ENCODE measurements at places on chromosomes 3 and 15.

DNA sequence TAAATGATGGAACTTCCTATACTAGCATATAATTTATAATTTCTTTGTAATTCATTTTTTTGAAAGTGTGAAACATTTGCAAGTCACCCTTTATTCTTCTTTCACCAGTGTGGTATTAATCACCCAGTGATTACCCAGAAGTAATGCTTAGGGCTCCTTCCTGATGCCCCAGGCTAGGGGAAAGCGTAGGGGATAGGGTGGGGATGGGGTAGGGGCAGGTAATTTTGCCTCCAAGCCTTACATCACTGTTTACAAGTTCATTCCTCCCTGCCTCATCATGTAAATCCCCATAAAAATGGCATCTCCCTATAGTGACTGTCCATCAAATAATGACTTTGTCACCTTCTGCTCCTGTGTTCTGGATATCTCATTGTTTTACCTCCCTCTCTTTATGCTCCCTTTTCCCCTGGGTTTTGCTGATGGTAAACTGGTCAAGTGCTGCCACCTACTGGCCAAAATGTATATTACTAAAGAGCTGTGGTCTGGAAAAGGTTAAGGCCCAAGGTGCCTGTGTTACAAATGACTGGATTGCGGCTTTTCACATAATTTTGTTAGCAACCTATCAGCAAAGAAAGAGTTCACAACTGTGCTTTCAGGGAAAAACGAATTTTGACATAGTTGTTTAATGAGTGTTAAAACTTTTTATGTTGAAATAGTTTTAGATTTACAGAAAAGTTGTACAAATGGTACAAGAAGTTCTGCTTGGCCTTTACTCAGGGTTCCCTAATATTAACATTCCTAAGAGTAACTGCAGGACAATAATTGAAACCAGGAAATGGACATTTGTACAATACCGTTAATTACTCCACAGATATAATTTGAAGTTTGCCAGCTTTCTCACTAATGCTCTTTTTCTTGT, 54.7 kb downstream of the ONECUT1 start:
- peak; percentile 89 for ATAC-seq

DNA sequence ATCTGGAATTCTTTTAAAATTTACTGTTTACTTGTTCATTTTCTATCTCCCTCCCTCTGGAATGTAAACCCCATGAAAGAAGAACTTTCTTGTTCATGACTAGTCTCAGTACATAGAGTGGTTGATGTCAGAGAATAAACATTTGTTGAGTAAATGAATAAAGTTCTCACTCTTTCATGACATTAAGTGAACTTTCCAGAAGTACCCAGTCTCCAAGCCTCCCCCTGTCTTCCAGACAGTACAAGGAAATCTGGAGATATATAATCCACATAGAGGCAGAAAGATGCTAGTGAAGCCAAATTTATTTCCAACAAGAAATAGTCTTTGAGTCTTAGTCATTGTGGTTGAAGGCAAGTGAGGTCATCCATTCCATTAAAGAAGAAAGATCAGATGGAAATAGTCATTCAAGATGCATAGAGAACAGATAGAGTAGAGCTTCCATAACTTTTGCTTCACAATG, 71.5 kb upstream of the GALNT15 start:
- peak; percentile 18 for ATAC-seq

GRCh38 chr15:85726454-85726853, 68.3 kb downstream of the KLHL25 start:
- ATAC-seq, result no peak

DNA sequence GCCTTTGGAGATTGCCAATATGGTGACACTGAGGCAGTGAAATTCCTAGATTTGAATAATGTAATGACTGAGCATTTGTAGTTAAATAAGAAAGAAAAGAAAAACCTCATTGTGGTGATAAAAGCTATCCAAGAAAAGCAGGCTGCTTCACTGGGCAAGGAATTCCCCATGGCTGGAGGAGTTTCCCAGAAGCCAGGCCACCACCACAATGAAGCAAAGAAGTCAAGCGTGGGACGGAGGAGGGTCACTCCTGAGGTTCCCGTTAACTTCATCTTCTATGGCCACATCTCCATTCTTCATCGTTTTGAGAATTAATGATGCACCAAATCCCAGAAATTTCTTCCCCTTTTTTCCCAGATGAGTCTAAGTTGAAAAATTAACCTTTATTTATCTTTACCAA, 185.8 kb upstream of the BCL6 start:
- no peak for ATAC-seq

DNA sequence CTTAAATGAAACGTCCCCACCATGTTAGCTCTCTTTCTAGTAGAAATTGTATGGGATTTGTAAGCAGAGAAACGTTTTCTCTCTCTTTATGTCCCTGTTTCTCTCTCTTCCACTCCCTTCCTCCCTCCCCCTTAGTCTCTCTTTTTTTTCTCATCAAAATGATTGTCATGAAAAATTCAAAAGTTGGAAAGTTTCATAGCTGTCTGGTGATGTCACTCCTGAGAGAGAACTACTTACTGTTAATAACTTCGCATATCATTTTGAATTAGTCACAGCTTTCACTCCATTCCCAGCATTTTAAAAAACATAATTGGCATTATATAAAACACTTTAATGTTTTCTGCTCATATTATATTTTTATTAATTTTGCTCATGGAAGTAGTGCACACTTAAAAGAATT, 331.1 kb downstream of the C3orf38 start:
- ATAC-seq, result no peak

DNA sequence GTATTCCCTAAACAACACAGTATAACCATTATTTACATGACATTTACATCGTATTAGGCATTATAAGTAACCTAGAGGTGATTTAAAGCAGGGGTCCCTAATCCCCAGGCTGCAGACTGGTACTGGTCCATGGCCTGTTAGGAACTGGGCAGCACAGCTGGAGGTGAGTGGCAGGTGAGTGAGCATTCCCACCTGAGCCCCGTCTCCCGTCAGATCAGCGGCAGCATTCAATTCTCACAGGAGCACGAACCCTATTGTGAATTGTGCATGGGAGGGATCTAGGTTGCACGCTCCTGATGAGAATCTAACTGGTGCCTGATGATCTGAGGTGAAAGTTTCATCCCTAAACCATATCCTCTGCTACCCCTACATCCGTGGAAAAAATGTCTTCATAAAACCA, 138.2 kb downstream of the ATP10A start:
- ATAC-seq, result no peak

DNA sequence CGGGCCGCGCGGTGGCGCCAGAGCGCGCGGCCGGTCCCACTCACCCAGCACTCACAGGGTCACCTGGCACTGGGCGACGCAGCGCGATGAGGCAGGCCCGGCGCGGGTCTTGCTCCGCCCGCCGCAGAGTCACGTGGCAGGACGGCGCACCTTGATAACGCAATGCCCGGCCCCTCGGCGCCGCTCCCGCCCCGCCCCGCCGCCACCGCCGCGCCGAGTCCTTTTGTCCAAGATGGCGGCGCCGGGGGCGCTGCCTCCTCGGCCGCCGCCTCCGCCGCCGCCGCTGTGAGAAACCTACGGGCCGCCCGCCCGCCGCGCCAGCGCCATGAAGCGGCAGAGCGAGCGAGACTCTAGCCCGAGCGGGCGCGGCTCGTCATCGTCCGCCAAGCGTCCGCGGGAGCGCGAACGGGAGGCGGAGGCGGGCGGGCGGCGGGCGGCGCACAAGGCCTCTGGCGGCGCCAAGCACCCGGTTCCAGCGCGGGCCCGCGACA, at the start of gene RBM15B:
Gene RBM15B (plus strand): TSS at position 211 of the 491 bp plus-strand sequence. CDS start 115 bp downstream, at position 326.
- ATAC-seq, result peak; percentile 97

DNA sequence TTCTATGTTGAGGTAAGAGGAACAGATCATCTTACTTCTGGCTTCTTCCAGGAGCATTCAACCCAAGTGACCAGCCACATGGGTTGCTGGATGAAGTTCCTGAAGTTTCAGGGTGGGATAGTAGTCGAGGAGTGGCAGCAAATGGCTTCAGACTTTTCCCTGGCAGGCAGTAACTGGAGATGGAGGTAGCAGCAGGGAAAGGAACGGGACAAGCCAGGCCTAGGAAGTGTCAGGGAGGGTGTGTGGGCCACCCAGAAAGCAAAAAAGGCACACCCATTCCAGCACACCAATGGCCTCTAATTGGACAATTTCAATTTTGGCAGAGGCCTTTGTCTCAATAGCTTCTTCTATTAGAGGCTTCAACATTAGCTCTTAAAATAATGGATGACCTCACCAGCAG, 498.6 kb upstream of the ATP11B start:
- no peak for ATAC-seq

- no peak for ATAC-seq
These were observed 106.3 kb downstream of the CHDH start for GRCh38 chr3:53739966-53740365.

- ATAC-seq, result no peak
These were observed 63.6 kb downstream of the CLDN1 start for GRCh38 chr3:190258634-190259033.

DNA sequence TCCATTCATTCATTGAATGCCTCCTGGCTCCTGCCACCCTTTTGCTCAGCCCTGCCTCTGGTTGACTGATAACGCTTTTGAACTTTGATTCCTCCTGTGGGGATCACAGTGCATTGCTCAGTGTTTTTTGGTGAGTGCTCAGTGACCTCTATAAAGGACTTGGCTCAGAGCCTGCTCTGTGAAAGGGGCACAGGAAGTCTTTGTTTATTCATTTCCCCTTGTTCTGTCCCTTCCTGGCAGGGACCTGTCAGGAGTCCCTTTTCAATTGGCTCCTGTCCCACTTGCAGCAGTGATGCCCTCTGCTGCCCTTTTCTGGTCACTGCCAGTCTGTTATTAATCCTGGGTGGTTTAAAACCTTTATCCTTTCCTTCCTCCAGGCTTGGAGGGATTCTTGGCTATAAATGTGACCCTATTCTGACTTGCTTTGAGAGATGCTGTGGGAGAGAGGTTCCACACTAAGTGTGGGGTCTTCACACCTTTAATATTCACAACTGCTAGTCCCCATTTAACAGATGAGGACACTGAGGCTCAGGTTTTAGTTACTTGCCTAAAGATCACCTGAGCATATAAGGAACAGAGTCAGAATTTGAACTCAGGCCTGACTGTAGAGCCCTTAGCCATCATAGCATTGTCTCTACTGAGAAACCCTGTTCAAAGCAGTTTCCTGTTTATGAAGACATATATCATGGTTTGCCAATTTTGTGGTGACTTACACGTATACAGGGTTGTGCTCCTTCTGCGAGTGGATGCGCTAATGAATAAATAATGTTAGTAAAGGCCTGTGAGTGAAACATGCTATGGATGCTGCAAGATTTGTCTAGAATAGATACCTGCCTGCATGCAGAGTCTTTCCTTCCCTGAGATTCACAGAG, 23.2 kb upstream of the TATDN2 start:
- ATAC-seq, result peak; percentile 51

- ATAC-seq, result peak; percentile 73
These were observed at the start of gene IL17RD for GRCh38 chr3:57164657-57165573. Gene IL17RD, minus strand, starts transcription at chr3:57165353. Its CDS starts 67 bp downstream, at chr3:57165286.

DNA sequence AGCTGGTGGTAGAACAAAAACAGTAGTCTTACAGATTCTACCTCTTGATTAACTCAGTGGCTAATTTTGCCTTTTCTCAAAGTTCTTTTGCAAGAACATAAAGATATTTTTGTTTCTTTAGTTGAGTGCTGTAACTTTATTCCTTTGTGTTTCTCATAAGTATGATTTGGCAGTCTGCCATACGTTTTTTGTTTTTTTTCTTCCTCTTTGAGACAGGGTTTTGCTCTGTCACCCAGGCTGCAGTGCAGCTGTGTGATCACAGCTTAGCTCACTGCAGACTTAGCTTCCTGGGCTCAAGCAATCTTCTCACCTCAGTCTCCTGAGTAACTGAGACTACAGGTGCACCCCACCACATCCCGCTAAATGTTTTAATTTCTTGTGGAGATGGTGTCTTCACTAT, 22.4 kb downstream of the B3GNT5 start:
- no peak for ATAC-seq

- ATAC-seq, result no peak
These were observed 921.0 kb upstream of the CFAP20DC start for GRCh38 chr3:59970796-59971195.

- ATAC-seq, result peak; percentile 78
These were observed 14.6 kb upstream of the PLA2G4E start for GRCh38 chr15:42035435-42035761.

DNA sequence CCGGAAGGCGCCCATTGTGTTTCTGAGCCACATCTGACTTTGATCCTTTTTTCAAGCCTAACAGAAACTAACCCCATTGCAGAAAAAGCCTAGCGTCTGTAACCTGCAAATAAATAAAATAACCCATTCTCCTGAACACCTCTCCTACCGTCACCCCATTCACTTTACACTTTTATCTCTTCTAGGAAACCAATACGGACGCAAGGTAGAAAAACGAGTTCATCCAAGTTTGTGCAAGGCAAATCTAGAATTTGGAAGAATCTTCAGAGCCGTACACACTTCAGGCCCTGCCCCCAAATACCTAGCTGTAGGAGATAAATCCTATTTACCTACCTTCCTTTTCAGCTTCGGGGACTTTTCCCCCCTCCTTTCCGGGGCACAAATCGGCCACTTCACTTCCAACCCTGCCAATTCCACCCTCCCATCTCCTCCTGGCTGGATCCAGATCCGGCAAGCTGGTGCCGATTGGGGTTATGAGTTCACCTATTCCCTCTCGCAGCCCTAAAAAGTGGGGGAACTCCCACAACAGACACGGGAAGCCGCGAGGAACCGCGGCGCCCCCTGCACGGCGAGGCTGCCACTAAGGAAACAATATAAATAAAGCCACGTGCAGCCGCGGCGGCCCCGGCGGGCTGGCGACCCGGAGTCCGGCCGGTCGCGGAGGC, 987 bp downstream of the PRTG start:
- peak; percentile 29 for ATAC-seq

DNA sequence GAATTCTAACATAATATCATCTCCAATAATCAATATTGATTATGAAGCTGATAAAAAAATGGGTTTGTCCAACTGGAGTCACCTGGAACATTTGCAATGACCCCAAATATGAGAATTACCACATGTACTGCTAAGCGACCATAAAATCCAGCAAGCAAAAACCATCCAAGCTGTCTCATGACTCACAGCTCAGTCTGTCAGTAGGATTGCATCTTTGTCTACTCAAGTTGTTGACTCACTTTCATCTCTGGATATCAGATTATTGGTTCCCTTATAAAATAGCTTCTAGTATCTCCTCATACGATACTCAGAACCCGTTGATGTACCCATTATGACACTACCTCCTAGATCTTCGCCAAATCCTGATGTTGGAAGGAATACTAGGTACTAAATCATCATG, 209.8 kb upstream of the ATP11B start:
- ATAC-seq, result no peak
